Sigmoid colon (tissue), 7 donors: ENCODE measurements at places on chromosomes 5 and 9. TPM values are rescaled to one million over a fixed set of nuclear protein-coding genes. Genes with fewer than 3 reads are reported as not detected.

DNA sequence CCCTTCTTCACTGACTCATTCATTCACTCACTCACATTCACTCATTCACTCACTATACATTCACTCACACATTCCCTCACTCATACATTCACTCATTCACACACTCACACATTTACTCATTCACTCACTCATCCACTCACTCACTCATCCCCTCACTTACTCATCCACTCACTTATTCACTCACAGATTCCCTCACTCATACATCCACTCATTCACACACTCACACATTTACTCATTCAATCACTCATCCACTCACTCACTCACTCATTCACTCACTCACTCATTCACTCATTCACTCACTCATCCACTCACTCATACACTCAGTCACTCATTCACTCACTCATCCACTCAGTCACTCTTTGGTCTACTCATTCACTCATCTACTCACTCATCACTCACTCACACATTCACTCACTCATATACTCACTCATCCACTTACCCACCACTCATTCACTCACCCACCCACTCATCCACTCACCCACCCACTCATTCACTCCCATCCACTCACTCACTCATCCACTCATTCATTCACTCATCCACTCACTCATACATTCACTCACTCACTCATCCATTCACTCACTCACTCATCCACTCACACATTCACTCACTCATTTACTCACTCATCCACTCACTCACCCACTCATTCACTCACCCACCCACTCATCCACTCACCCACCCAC is 27.2 kb downstream of the WNK2 start:
- no peak overlapping the region for H3K4me3 ChIP-seq
- H3K27me3 ChIP-seq: no peaks in the 10 kb centered on the region
- peaks cover 44% of the 10 kb centered on the region for H3K4me1 ChIP-seq
- H3K36me3 ChIP-seq: no peaks in the 10 kb centered on the region
- DNase-seq: no peak
- no peak overlapping the region for H3K27ac ChIP-seq

- H3K4me1 ChIP-seq: no peaks in the 10 kb centered on the region
- no peak overlapping the region for H3K4me3 ChIP-seq
- H3K36me3 ChIP-seq: no peaks in the 10 kb centered on the region
- H3K27ac ChIP-seq: no peak overlapping the region
These were observed 55.4 kb downstream of the ADGRV1 start for GRCh38 chr5:90613918-90614504.

- no peak for DNase-seq
- no peaks in the 10 kb centered on the region for H3K4me1 ChIP-seq
- H3K4me3 ChIP-seq: no peak overlapping the region
- H3K27me3 ChIP-seq: no peaks in the 10 kb centered on the region
- no peaks in the 10 kb centered on the region for H3K36me3 ChIP-seq
These were observed 377.0 kb upstream of the RIOK2 start for GRCh38 chr5:97559827-97560598.

DNA sequence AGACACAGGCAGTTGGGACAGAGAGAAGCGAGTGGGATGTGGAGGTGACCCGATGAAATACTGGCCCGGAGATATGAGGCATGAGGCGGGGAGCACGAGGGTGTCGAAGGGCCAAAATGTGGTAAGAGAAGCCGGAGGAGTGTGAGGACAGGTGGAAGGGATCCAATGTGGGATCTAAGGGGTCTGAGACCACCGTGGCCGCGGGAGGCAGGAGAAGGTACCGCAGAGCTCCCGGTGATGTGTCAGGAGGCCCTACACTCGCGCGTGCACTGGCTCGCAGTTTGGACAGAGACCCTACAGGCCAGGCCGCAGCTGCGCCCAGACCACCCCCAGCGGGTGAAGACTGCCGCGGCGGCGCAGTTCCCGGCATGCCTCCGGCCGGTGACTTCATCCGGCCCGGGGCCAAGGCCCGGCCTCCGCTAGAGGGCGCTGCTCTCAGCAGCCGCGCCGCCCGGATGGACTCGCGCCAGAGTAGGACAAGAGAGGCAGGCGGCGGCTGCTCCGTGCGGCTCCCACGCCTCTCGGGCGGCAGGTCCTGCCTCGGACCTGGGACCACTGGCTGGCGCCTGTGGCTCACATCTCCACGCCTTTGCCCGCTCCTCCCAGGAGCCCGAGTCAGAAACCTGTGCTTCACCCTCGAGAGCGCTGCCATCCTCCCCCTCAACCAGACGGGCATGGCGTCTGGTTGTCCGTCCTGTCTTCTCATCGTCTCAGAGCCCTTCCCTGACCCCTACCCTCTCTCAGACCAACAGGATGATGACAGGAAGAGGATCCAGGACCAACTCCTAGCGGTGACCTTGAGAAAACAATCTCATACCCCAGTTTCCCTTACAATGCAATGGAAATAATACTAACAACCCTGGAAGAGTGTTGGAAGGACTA is 35.4 kb upstream of the STING1 start:
- H3K36me3 ChIP-seq: no peaks in the 10 kb centered on the region
- no peaks in the 10 kb centered on the region for H3K4me1 ChIP-seq
- H3K27me3 ChIP-seq: no peaks in the 10 kb centered on the region
- peak overlapping the region; percentile 78 for H3K27ac ChIP-seq
- peak overlapping the region; percentile 55 for H3K4me3 ChIP-seq

- no peak overlapping the region for H3K27ac ChIP-seq
- no peak overlapping the region for H3K4me3 ChIP-seq
- no peaks in the 10 kb centered on the region for H3K4me1 ChIP-seq
- no peaks in the 10 kb centered on the region for H3K36me3 ChIP-seq
These were observed 169.3 kb downstream of the NR2F1-AS1 start for GRCh38 chr5:93411716-93412115.

DNA sequence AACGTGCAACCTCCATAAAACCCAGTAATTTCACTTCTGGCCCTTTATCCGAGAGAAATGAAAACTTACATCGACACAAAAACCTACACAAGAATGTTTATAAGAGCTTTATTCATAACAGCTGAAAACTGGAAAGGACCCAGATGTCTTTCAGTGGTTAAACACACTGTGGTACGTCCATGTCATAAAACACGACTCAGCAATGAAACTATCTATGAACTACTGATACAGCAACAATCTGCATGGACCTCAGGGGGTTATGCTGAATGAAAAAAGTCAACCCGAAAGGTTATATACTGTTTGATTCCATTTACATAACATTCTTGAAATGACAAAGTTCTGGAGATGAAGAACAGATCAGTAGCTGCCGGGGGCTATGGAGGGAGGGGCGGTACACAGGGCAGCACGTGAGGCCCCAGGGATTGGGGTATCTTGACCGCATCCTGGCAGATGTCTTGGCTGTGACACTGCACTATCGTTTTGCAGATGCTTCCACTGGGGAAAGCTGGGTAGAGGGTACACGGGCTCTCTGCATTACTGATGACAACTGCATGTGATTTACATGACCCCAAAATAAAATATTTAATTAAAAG is 4.1 kb downstream of the CCDC127 start:
- H3K27me3 ChIP-seq: no peaks in the 10 kb centered on the region
- no peak overlapping the region for H3K27ac ChIP-seq
- peaks cover 8% of the 10 kb centered on the region for H3K36me3 ChIP-seq
- no peak for DNase-seq
- H3K4me3 ChIP-seq: no peak overlapping the region

- no peak overlapping the region for H3K4me3 ChIP-seq
- no peaks in the 10 kb centered on the region for H3K27me3 ChIP-seq
- H3K4me1 ChIP-seq: no peaks in the 10 kb centered on the region
- no peak overlapping the region for H3K27ac ChIP-seq
- H3K36me3 ChIP-seq: peaks cover 10% of the 10 kb centered on the region
These were observed 145.7 kb upstream of the GNA14 start for GRCh38 chr9:77793849-77794248.

SPARC gene
- total RNA-seq: 401 TPM
